ENCODE measurements at places on chromosomes 12 and 14. TPM values are rescaled to one million over a fixed set of nuclear protein-coding genes. Genes with fewer than 3 reads are reported as not detected.

Gene HCAR2
- total RNA-seq = 0.29 TPM

Gene CLEC1B
- not detected for total RNA-seq

Gene FAM181A
- total RNA-seq = not detected

Gene CLECL1
- total RNA-seq = not detected

Gene LRFN5
- total RNA-seq = not detected

Gene SLC35F4
- total RNA-seq = not detected

Gene LAG3
- 1.6 TPM for total RNA-seq

Gene MAGOHB
- 60.7 TPM for total RNA-seq
